ENCODE measurements at places on chromosomes 16 and 17.

- DNase-seq = no peak
Measured at GRCh38 chr17:6195123-6195522, 124.9 kb downstream of the WSCD1 start.

DNA sequence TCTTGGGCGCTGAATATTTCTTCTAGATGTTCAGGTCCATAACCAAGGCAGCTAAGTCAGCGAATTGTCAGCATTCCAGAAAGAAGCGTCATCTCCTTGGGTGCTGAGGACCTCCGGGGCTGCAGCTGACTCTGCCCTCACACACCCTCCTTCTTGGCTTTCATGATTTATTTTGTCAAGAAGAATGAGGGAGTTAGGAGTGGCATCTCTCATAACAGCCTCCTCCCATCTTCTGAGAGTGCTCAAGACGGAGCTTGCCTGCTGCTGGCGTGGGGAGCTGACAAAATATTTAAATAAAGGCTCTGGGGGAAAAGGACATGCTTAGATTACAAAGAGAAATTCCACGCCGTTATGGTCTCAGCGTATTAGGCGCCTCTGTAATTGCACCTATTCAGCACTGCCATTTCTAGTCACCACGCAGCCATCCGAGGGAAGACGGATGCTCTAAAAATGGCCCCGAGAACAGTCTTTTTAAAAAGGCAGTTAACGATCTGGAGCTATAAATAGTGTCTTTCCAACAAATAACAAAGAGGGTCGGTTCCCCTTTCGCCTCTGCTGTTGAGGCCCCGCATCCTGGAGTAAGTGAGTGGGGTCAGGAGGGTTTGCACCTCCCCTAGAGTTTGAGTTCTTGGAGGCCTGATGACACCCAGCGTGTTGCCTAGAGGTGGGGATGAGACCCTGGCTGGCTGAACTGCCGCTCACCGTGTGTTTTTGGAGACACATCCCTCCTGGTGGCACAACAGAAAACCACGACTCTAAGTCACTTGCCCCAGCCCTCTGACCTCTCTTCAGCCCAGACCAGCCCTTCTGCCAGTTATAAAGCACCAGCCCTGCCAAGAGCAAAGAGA is 187.0 kb downstream of the CCDC182 start:
- DNase-seq = no peak

- no peak for DNase-seq
Measured at GRCh38 chr17:82740906-82741759, 5.7 kb downstream of the FN3K start.

DNA sequence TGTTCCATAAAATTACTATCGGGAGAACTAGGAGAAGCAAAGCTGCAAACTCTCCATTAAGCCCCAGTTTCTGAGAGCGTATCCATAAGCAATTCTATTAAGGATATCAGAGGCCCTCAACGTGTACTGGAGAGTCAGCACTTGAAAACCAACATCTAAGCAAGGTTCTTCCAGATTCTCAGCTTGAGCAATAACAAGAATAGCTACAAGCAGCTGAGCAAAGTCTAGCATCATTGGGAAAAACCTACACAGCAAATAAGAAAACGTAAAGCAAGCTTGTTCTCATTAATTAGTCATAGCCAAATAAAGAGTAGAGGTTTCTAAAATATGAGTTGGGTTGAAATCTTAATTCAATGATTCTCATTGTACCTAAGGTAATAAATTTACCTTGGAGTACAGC is 26.9 kb upstream of the COX10 start:
- no peak for DNase-seq

- no peak for DNase-seq
Measured at GRCh38 chr17:42321555-42321954, 33.3 kb downstream of the STAT5A start.

- no peak for DNase-seq
Measured at GRCh38 chr16:50102051-50102746, 36.4 kb downstream of the HEATR3 start.

GRCh38 chr16:53756275-53756996 is 52.5 kb downstream of the FTO start:
- no peak for DNase-seq

DNA sequence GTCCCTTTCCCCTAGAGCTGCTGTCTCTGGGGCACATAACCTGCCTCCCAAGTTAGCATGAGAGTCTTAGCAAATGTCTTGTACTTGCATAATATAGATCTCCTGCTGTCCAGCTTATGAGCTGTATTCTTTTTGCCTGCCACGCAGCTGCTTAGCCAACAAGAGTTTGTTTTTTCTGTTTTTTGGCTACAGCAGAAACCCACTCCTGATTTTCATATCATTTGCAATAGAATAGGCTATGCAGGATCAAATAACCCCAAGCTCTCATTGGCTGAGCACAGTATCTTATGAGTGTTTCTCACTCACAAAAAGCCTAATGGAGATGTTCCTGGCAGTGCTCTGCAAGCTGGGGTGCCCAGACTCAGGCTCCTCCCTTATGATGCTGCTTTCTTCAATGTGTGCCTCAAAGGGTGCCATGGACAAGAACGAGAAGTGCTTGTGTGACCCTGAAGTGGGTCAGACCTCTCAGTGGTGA is 23.1 kb downstream of the B9D1 start:
- no peak for DNase-seq

DNA sequence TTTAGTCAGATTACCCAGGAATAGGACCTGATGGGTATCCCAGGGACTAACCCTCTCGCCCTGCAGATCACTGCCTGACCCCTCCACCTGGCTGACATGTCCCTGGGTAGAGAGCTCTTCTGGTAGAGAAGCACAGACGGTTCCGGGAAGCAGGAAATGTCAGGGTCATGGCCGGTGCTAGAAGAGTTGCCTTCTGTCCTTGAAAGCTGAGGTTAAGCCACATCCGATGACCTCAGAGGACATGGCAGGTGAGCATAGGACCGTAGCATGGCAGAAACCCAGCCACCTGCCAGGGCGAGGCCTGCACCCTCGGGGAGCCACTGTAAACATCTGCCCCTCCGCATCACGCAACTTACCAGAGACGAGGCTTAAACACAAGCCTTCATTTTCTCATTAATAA is 483.7 kb downstream of the SOX9 start:
- no peak for DNase-seq

GRCh38 chr17:19418251-19418992 is 7.4 kb downstream of the RNF112 start:
- DNase-seq = no peak

Data from transverse colon (tissue), 4 donors.